ENCODE measurements at places on chromosomes 16 and 17.
A peak's percentile ranks its signal among the peaks of the same experiment; 100 is the strongest.

- no peak for DNase-seq
Observed at GRCh38 chr16:27313422-27314160, at the start of gene IL4R. TSS of gene IL4R (plus strand) at chr16:27313974. CDS start at chr16:27340204, 26,230 bp downstream.

DNA sequence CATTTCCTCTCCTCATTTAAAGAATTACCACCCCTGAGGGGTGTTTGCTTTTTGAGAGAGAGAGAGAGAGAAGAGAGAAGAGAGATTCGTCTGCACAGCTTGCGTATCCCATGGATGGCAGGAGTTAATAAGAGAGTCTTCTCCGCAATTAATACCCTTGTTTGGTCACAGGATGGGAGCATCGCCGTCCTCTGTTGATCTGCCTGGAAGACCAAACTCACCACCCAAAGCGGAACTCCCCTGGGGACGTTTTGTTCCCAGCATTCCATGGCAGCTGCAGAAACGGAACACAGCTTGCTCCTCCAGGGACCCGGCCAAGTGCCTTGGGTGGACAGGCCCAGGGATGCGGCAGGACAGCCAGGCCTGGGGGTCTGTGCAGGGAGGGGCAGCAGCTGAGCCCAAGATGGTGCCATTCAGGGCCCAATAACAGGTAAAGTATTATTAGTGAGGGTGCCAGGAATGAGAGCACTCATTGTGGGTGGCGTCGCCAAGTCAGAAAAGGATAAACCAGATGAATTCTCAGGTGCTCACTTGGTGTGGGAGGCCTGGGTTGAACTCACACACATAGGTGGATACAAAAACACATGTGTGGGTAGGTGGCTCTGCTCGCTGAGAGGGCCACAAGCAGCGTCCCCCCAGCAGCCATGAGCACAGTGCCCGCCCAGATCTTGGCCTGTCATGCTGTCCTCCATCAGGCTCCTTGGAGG, 83.1 kb downstream of the NT5M start:
- DNase-seq = peak; percentile 95

GRCh38 chr16:80703131-80704071, 101.0 kb downstream of the CDYL2 start:
- no peak for DNase-seq

- no peak for DNase-seq
Observed at GRCh38 chr17:12575641-12576040, 90.0 kb upstream of the MYOCD start.

- DNase-seq = peak; percentile 32
Observed at GRCh38 chr16:29943846-29944799, 17.8 kb upstream of the TMEM219 start.

GRCh38 chr17:81568416-81568815, 16.3 kb upstream of the FAAP100 start:
- DNase-seq = no peak

- no peak for DNase-seq
Observed at GRCh38 chr16:77396461-77396860, 38.4 kb downstream of the ADAMTS18 start.

- peak; percentile 65 for DNase-seq
Observed at GRCh38 chr17:78674156-78674555, 97.0 kb upstream of the DNAH17 start.

GRCh38 chr17:66309793-66310192, 7.4 kb downstream of the PRKCA start:
- DNase-seq = no peak

DNA sequence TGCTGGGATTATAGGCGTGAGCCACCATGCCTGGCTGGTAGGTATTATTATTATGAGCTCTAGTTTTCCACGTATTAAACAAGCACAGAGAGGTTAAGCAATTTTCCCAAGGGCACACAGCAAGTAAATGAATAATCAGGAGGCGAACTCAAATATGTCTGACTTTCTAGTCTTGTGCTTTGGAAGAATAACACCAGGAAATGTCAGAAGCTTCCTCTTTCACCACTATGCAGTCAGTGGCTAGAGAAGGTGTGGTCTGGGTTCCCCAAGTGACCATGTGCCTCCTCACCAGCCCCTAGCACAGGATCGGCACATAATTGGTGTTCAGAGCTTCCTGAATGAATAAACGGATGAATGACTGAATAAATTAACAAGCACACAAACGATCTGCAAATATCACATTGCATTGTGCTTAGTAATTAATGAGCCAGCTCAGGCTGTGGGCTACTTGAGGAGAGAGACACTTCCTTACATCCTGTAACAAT, 21.6 kb upstream of the SCNN1B start:
- DNase-seq = no peak

- no peak for DNase-seq
Observed at GRCh38 chr17:80927791-80928216, 63.8 kb upstream of the CHMP6 start.

GRCh38 chr16:51523400-51523799, 372.3 kb upstream of the SALL1 start:
- DNase-seq = no peak

DNA sequence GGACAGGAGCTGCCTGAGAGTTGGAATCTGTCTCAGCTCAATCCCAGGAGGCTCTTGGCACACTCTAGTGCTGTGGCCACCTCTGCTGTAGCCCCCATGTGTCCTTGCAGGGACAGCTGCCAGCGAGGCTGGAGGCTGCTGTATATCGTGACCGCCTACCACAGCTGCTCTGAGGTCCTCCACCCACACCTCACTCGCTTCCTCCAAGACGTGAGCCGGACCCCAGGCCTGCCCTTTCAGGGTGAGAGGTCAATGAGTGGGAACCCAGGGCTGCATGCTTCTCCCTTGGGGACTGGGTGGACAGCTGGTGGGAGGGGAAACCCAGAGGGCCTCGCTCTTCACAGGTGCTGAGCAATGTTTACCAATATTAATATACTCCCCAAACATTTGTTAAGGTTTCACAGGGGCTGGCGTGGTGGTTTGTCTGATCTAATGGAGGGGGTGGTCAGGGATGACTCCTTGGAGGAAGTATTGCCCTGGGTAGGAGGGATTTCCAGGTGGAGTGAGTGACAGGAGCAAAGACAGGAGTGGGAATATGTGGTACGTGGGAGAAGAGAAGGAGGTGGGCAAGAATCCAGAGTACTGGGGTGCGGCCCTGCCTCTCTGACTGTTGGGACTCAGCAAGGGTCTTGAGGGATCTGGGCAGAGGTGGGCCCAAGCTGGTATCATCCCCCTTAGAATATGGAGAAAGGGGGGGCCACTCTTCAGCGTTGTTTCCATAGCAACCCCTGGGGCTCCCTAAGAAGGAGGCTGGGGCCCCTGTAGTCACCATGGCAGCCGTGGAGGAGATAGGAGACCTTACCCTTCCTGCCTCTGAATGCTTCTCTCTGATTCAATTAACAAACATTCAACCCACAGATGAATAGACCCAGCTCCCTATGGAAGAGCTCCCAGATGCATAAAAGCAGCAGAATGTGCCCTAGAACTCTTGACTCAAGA, 22.2 kb upstream of the ALKBH5 start:
- DNase-seq = no peak

GRCh38 chr17:79956853-79957252, 78.8 kb downstream of the TBC1D16 start:
- DNase-seq = no peak

DNA sequence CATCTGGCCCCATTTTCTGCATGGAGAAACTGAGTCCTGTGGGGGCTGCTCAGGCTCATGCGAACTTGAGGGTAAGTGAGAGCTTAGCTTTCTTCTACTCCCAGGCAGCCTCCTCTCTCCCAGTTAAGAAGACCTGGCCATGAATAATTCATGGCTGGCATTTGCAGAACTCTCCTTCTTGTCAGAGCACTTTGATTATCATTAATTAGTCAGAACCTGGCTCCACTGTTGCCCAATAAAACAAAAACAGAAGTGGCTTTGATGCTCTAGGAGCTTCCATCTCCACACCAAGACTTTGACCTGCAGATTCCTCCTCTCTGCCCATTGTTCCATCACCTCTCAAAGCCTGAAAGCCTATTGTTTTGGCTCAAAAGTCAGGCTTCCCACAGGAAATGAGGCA, 45.5 kb upstream of the CDH3 start:
- no peak for DNase-seq

GRCh38 chr17:46765453-46765852, 53.0 kb downstream of the WNT3 start:
- DNase-seq = no peak

DNA sequence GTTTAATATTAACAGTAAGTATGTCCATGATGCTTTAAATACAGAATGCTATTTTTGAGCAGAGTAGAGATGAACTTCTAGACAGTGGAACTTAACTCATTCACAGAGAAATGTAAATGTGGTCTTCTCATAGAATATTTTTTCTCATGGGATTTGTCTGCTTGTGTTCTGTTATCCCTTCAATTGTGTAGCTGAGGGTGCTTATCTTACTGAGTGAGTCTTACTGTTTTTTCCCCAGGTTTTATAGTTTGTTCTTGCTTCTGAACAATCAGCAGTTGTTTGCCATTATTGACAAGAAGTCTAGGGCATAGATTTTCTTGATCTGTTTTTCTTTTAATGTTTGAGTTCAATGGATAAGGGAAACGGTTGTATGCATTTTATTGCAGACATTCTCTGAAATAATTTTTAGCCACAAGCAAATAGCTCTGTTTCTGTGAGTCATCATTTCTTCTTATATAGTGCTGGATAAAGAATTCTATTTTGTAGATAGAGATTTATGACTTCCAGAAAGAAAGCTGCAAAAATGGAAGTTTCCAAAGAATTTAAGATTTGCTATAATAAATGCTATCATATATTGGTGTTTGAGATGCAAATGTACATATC, 60.5 kb downstream of the NF1 start:
- DNase-seq = no peak

GRCh38 chr16:72829846-72830775, 217.8 kb downstream of the ZFHX3 start:
- no peak for DNase-seq

- peak; percentile 82 for DNase-seq
Observed at GRCh38 chr17:64148699-64149098, 18.8 kb upstream of the ERN1 start.

GRCh38 chr17:7283471-7284216, 2.1 kb downstream of the SLC2A4 start:
- no peak for DNase-seq
